ENCODE measurements at places on chromosomes 2 and 18. TPM values are rescaled to one million over a fixed set of nuclear protein-coding genes. Genes with fewer than 3 reads are reported as not detected.

Gene ZBTB14
- 10.1 TPM for total RNA-seq

Gene CNTNAP5
- total RNA-seq, result not detected

Gene ALK
- total RNA-seq, result not detected

Gene REEP1
- total RNA-seq, result 0.40 TPM

Gene GLB1L
- total RNA-seq, result 7.5 TPM

Gene DSEL
- 5.9 TPM for total RNA-seq
